ENCODE measurements at places on chromosomes 1 and 21.

GRCh38 chr1:175216444-175216843 lies 23.9 kb upstream of the KIAA0040 start:
- no peak for DNase-seq

DNA sequence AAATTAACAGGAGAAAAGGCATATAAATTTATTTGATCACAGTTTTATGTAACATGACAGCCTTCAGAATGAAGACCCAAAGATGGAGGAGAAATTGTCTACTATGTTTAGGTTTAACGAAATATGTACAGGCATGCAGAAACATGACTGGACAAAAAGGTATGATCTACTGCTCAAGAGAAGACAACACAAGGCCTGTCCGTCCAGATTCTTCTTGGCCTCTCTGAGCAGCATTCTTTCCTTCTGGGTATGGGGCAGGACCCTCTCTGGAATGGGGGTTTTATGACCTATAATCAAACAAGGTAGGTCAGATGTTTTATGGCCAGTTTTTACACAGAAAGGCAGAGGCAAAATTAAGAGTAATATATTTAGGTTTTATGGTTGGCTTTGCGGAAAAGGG lies 13.5 kb upstream of the SYNJ1 start:
- no peak for DNase-seq

DNA sequence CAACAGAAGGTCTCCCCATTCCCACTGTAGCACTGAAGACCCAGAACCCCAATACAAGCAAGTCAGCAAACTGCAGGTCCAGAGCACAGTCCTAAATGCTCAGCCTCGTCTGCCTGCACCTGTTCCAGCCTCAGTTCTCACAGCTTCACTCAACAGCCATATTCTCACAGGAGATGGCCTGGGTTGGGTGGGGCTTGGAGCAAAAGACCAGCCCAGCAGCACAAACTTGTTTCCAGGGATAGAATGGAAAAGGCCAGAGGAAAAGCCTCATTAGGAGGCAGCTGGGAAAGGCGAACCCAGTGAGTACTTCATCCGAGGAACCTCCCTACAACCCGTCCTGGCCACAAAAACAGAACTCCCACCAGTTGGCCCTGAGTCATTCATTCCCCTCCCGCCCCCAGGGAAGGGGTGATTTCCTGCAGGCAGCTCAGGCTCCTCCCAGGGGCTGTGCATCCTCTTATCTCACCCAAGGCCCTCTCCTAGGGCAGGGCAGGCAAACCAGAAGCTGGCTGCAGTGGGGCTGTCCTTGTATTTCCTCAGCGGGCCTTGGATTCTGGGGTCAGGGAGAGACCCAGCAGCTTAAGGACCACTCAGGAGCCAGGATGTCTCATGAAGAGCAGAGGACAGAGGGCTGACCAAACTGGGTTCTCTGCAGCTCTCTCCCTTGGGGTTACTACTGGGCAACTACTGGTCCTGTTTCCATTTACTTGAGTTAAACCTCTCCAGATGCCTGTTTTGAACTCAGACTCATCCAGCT lies 7.4 kb upstream of the MPL start:
- DNase-seq: no peak

GRCh38 chr1:231099996-231100767 lies 60.1 kb upstream of the FAM89A start:
- no peak for DNase-seq

DNA sequence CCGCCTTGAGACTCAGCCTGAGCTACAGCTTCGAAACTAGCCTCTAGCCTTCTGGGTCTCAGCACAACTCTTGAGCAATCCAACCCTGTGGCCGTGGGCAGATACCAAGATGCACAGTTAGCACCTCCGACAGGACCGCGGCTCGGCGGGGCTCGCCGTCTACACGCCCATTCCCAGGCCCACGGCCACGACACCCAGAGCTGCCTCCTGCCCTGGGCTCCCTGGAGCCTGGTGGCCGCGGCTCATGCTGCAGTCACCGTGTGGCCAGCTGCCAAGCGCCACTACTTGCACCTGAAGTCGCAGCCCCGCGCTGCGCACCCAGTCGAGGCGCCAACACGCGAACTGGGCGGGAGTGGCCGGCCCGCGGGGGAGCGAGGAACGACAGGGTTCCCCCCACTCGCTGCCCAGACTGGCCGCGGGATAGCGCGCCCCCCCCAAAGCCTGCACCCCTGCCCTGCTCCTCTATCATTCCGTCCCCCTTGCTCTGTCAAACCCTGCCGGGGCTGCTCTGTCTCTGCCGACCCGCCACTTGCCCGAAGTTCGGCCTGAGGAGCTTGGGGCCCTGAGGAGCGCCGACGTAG lies 729 bp upstream of the CDCA8 start:
- DNase-seq: no peak

DNA sequence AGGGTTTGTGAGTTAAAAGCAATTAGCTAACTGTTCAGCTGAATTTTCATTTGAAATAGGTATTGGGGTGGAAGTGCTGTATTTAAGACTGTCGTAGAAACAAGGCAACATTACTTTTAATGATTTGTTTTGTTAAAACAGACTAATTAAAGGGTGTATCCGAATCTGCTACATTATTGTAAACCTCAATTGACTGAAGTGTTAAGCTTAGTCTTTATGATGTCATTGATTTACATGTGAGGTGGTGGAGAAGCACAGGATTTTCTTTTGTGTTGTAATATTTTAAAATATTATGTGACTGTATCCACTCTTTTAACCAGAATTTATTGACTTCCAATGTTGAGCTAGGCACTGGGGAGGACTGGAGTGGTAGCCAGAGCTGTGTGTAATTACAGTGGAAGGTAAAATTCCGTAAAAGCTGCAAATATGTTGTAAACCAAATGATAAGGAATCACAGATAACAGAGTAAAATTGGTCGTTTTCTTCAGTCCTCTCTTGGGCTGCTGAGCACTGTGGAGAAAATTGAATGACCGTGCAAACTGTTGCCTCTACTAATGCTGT lies 1.6 kb downstream of the HOOK1 start:
- no peak for DNase-seq

GRCh38 chr1:34018285-34018684 lies 146.7 kb downstream of the CSMD2 start:
- DNase-seq: no peak

GRCh38 chr21:24428591-24429199 lies 1178.6 kb downstream of the MRPL39 start:
- DNase-seq: no peak

- no peak for DNase-seq
Measured at GRCh38 chr1:29218223-29218622, 12.5 kb downstream of the MECR start.

GRCh38 chr1:241020851-241021697 lies 335.9 kb downstream of the RGS7 start:
- no peak for DNase-seq

GRCh38 chr1:4021136-4021973 lies 121.3 kb upstream of the C1orf174 start:
- DNase-seq: no peak

DNA sequence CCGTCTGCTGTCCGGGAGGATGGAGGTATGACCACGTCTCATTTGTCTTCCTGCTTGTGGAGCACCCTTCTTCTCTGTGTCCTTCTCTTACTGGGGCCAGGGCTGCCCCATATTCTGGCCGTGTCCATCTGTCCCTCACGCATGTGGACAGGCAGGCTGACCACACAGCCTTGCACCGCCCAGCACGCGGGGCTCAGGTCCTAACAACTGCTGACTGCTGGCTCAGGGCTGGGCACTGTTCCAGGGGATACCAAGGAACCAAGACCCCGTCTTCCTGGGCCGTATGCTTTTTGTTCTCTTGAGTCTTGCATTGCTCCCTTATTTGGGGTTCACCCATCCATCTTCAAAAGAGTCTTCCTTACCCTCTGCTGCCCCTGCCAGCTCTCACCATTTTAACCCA lies 17.5 kb upstream of the SPSB1 start:
- no peak for DNase-seq

DNA sequence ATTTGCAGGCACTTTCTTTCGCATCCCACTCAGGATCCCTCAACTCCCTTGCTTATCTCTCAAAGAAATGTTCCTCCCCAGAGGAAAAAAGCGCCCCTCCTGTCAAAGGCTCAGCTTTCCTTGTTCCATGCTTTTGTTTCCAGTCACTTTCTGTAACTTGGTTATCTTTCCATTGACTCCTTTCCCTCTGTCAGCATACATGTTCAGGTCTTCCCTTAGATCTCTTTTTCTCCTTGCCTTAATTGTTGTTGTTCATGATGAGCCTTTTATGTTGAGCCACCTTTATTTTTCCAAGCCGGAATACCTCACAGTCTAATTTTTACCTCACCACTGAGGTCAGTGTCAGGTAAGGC lies 46.5 kb upstream of the PODN start:
- DNase-seq: no peak

GRCh38 chr1:18775341-18775740 lies 84.1 kb downstream of the TAS1R2 start:
- DNase-seq: no peak

- no peak for DNase-seq
Measured at GRCh38 chr1:38028105-38028591, 15.6 kb downstream of the UTP11 start.

- DNase-seq: no peak
Measured at GRCh38 chr1:205329719-205330118, 8.2 kb upstream of the NUAK2 start.

DNA sequence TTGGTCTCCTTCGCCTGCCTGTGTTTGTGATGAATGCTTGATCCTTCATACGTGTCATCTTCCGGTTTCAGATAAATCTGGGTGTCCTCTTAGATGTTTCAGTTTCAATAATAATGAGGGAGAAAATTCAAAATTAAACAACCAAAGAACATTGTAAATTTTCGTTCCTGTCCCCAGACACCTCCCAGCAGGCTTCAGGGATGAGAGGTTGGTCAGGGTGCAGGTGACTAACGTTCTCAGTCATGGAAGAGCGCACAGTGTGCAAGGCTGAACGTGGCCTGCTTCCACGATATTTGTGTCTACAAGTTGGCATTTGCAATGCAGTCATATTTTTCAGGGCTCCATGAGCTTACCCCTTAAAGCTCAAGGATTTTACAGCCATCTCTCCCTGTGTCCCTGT lies 147.1 kb upstream of the ARHGEF16 start:
- no peak for DNase-seq

- peak; percentile 86 for DNase-seq
Measured at GRCh38 chr21:44927587-44928461, 7.1 kb upstream of the ITGB2 start.

DNA sequence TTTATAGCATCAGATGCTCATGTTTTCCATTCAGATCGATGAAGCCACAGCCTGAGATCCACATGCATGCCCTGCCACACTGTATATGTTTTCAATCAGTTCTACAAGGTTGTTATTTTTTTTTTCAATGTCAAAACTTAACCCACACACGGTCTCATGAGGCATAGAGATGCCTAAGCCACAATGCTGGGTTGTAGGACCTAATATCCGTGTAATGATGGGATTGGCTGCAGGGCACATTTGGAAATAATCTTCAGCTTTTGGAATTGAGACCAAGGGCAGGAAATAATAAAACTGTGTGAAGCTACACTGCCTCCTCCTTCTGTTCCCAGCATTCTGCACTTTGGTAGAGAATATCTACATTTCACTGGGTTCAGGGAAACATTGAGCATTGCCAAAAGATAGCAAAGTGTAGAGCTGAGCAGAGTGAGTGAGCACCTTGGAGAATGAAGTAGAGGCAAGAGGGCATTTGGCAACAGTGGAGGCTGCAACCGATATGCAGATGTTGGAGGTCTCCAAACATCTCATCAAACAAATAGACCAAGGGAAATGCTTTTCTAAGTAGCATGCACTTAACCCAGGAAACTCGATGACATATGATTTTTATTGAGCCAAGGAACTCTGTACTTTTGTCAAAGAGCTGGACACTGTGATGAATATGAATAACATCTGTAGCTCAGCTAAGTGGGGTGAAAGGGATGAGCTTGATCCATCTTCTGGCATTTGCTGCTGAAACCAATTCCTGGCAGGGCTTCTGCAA lies 176.7 kb downstream of the LYPLAL1 start:
- DNase-seq: no peak

- no peak for DNase-seq
Measured at GRCh38 chr1:180291004-180291403, 60.9 kb downstream of the LHX4 start.

DNA sequence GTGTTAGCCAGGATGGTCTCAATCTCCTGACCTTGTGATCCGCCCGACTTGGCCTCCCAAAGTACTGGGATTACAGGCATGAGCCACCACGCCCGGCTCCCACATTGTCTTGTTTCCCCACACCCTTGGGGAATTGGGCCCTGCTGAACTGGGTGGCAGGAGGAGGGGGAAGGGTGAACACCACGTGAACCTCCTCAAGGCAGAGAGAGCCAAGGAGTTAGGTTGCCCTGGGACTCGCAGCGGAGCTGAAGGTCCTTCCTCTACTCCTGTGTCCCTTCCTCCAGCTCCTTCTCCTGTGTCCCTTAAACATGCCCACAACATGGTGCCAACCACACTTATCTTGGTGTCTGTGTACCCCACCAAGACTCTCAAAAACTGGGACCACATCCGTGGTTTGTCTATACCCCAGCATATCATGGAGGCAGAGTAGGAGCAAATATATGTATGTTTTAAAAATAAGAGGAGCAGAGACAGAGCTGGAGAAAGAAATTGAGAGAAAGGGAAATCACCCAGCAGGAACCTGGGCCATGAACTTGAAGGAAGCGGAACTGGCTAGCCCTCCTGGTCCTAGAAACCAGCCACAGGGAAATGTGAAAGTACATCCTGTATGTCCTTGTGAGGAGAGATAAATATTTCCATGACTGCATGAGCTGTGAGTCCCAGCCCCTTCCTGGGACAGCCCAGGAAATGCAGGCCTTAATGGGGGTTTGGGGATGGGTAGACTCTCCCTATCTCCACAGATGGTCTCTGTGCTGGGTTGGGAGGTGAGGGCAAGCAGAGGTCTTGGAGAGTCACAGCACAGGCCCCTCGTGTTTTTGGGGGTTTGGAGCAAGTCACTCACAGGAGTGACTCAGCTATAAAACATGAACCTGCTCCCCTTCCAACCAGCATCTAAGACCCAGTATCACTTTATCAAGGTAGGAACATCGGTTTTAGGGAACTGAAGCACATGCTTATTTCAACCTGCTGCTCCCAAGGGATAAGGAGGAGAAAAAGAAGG lies 9.4 kb upstream of the TAL1 start:
- DNase-seq: no peak

- no peak for DNase-seq
Measured at GRCh38 chr1:157975228-157975950, 18.1 kb upstream of the KIRREL1 start.

DNA sequence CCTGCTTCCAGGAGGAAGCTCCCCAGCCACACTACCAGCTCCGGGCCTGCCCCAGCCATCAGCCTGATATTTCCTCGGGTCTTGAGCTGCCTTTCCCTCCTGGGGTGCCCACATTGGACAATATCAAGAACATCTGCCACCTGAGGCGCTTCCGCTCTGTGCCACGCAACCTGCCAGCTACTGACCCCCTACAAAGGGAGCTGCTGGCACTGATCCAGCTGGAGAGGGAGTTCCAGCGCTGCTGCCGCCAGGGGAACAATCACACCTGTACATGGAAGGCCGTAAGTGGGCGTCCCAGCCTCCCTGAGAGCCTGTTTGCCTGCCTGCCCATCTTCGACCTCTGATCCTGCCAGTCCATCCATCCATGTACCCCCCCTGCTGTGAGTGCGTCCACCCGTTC lies 3.6 kb downstream of the ECM1 start:
- no peak for DNase-seq

- no peak for DNase-seq
Measured at GRCh38 chr1:50423670-50424000, 392 bp upstream of the DMRTA2 start.

GRCh38 chr1:201503397-201504176 lies 3.3 kb downstream of the CSRP1 start:
- DNase-seq: no peak
